ENCODE measurements at places on chromosomes 5 and 9. TPM values are rescaled to one million over a fixed set of nuclear protein-coding genes. Genes with fewer than 3 reads are reported as not detected.

The SEMA6A gene
- not detected for total RNA-seq

The INIP gene
- total RNA-seq, result 7.8 TPM

The DMRT3 gene
- total RNA-seq, result not detected

The CYSTM1 gene
- 7.4 TPM for total RNA-seq

The PCDHGA1 gene
- not detected for total RNA-seq

DNA sequence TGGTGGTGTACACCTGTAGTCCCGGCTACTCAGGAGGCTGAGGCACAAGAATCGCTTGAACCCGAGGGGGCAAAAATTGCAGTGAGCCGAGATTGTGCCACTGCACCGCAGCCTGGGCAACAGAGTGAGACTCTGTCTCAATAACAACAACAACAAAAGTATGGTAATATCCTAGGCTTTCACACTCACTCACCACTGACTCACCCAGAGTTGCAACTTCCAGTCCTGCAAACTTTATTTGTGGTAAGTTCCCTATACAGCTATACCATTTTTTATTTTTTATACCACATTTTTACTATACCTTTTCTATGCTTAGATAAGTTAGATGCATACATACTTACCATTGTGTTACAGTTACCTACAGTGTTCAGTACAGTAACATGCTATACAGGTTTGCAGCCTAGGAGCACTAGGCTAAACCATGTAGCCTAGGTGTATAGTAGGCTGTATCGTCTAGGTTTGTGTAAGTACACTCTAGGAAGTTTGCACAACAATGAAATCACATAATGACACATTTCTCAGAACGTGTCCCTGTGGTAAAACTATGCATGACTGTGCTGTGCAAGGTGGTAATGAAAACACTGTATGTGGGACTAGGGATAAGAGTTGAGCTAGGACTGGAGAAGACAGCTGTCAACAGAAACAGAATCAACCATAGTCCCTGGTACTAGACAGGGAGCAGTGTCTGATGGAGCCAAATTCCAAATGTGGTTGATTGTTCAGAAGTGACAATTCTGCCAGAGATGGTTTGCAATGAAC, 109.5 kb upstream of the RAD23B start:
- no peaks in the 10 kb centered on the region for H3K4me1 ChIP-seq
- H3K36me3 ChIP-seq, result no peaks in the 10 kb centered on the region
- H3K4me3 ChIP-seq, result no peak overlapping the region
- H3K27ac ChIP-seq, result no peak overlapping the region
- DNase-seq, result no peak
- H3K27me3 ChIP-seq, result no peaks in the 10 kb centered on the region

- H3K27me3 ChIP-seq, result no peaks in the 10 kb centered on the region
- H3K36me3 ChIP-seq, result no peaks in the 10 kb centered on the region
- DNase-seq, result no peak
- H3K4me3 ChIP-seq, result no peak overlapping the region
- H3K4me1 ChIP-seq, result no peaks in the 10 kb centered on the region
These were observed 205.7 kb downstream of the GAS1 start for GRCh38 chr9:86741311-86742208.

- H3K36me3 ChIP-seq, result no peaks in the 10 kb centered on the region
- H3K4me3 ChIP-seq, result no peak overlapping the region
- DNase-seq, result no peak
- H3K27me3 ChIP-seq, result no peaks in the 10 kb centered on the region
- no peaks in the 10 kb centered on the region for H3K4me1 ChIP-seq
- no peak overlapping the region for H3K27ac ChIP-seq
These were observed 77.9 kb downstream of the SLCO4C1 start for GRCh38 chr5:102218159-102218558.
